Endodermal cell (in vitro differentiated cells): ENCODE measurements at places on chromosomes 13 and 19.

DNA sequence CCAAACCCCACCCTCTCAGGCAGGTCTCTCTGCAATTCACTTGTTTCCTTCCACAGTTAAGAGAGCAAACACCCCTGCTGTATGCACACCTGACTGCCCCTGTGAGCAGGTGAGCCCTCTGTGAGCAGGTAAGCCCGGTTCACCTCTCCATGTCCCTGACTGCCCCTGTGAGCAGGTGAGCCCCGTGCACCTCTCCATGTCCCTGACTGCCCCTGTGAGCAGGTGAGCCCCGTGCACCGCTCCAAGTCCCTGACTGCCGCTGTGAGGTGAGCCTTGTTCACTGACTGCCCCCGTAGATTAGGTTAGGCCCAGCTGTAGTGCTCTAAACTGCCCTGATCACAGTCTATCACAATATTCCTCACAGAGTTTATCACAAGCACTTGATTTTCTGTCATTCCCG lies 29.2 kb downstream of the TMTC4 start:
- no peak for DNase-seq

DNA sequence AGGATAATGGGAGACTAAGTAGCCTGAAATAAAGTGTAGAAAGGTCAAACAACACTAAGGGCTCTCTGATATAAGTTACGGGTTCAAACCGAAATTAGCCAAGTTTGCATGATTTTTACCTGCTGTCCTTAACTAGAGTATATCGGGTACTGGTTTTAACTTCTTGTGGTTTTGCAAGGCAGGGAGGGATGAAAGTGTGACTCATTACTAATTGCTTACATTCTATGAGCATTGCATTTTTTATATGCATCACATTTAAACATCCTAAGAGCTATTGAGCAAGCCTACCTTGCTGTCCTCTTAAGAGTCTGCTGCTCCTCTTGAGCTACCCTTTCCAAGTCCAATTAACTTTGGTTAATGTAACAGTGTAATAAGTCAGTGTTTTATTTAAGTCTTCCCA lies 415.4 kb downstream of the SLITRK5 start:
- no peak for DNase-seq

GRCh38 chr13:46643165-46643777 lies 90.3 kb downstream of the LRCH1 start:
- no peak for DNase-seq

DNA sequence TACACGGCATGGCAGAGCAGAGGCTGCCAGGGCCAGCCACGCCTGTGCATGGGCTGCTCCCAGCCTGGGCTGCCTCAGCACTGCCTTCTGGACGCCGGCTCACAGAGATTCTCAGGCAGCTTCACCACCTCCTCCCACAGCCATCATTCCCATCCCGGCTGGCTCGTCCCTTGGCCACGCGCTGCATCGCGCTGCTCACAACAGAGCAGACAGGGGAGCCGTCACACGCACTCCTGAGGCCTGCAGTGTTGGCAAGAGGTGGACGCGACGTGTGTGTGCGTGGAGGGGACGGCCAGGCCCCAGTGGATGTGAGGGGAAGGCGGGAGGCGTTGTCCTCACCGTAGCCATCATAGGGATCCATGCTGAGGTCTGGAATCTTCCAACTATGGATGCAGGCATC lies 7.6 kb upstream of the PRKD2 start:
- no peak for DNase-seq

GRCh38 chr13:51180853-51181511 lies 41.2 kb upstream of the FAM124A start:
- DNase-seq, result no peak

- no peak for DNase-seq
Observed at GRCh38 chr19:53944416-53944815, 18.3 kb upstream of the CACNG8 start.

- peak; percentile 75 for DNase-seq
Observed at GRCh38 chr13:40540328-40541044, 126.0 kb downstream of the FOXO1 start.

DNA sequence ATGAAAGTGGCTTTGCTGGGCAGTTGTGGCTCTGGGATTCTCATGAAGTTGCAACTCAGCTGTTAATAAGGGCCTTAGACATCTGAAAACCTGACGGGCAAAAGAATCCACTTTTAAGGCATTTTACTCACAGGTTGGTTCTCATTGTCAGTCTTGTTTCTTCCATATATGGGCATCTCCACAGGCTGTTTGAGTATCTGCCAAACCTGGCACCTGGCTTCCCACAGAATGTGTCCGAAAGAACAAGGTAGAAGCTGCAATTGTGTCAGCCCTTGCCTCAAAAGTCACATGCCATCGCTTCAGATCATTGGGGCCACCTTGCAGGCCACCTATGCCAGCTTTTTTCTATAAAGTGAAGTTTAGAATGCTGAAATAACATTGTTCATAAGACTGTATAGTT lies 102.4 kb downstream of the KCTD12 start:
- DNase-seq, result peak; percentile 71

GRCh38 chr19:15629003-15629880 lies 11.5 kb upstream of the CYP4F3 start:
- DNase-seq, result peak; percentile 93

GRCh38 chr13:66778461-66778860 lies 451.7 kb downstream of the PCDH9 start:
- DNase-seq, result no peak

- no peak for DNase-seq
Observed at GRCh38 chr19:31357315-31357673, 8.1 kb upstream of the TSHZ3 start.

DNA sequence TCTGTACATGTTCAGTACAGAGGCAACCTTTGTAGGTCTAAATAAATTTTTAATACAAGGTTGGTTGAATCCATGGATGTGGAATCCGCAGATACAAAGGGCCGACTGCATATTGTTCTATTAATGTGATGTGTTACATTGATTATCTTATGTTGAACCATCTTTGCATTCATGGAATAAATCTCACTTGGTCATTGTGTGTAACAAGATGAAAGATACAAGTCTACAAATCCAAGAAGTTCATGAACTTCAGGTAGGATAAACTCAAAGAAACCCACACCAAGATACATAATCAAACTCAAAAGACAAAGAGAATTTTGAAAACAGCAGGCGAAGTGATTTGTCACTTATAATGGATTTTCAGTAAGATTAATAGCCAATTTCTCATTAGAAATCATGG lies 8.0 kb upstream of the TFDP1 start:
- DNase-seq, result no peak

DNA sequence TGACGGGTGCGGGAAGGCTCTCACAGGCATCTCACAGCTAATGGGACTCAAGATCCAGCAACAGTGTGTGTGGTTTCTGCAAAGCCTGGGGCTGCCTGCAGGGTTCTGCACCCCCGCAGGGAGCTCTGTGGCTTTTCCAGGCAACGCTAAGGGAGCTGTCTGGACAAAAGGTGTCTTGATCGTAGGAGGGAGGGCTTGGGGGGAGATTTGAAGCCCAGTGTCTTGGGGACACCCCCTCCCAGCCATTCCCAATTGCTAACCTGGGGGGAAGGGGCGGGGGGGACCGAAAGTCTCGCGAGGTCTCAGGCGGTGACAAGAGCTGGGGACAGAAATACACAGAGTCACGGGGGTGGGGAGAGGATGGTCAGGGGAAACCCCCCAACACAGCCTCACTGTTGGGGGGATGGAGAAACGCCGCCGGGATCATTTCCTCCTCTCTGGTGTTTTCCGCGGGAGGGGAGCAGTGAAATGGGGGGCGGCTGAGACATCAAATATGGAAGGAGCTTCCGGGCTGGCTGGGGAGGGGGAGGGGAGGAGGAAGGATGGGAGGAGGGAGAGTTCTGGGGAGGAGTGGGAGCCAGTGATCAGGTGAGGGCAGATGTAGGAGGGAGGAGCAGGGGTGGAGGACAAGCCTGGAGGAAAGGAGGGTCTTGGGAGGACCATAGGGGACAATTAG lies 13.3 kb downstream of the KCNC3 start:
- DNase-seq, result peak; percentile 92

GRCh38 chr13:27132538-27132937 lies 39.1 kb downstream of the USP12 start:
- no peak for DNase-seq

DNA sequence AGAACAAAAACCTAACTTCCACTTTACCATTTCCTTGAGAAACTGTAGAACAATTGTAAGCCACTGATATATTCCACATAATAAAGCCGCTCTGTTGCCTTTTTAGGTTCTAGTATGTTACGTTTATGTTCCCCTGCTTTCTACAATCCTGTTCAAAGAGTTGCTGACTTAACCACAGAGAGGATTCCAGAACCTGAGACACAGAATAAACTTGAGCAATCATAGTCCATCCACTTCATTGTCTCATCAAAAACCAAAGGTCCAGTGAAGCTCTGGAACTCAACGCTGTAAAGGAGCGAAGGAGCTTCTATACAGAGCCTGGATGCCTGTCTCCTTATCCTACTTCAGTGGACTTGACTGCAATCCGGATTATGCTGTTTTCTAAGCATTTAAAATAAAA lies 4.6 kb downstream of the STARD13 start:
- no peak for DNase-seq

DNA sequence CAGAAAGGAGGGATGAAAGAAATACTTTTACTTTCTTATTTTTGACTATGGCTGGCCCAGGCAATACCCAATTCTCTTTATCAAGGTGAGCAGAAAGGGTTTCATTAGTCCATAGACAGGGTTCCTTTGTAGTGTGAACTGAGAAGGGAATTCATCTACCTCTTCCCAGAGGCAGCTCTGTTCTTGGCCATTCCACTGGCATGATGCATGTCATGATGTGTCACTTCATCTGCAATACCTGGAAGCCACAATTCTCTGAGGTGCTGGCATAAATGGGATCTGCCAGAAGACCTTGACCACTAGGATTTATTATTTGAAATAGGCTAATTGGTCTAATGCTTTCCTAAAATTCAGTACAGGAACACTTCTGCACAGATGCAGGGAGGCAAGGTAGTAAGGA lies 542.8 kb downstream of the RFC3 start:
- no peak for DNase-seq

GRCh38 chr13:106772006-106772601 lies 204.2 kb upstream of the ARGLU1 start:
- DNase-seq, result peak; percentile 52

DNA sequence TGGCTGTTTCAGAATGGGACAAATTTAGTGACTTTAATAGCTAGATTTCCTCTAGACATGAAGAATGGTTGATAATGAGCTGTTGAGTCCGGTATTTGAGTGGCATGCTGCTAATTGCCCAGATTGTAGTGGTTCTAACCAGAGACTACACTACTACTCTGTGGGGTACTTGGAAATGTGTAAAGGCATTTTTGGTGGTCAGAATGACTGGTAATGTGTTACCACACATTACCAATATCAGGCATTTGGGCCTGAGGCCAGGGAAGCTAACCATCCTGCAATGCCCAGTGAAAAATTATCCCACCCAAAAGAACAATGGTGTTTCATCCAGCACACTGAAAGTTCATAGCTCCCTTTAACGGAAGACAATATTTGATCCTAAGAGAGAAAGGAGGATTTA lies 17.5 kb upstream of the N4BP2L1 start:
- DNase-seq, result no peak

GRCh38 chr13:46126552-46127357 lies 21.9 kb upstream of the CPB2 start:
- peak; percentile 93 for DNase-seq

- peak; percentile 96 for DNase-seq
Observed at GRCh38 chr19:38233740-38234251, 9.8 kb upstream of the DPF1 start.

GRCh38 chr19:29380581-29380980 lies 145.2 kb upstream of the VSTM2B start:
- peak; percentile 22 for DNase-seq

DNA sequence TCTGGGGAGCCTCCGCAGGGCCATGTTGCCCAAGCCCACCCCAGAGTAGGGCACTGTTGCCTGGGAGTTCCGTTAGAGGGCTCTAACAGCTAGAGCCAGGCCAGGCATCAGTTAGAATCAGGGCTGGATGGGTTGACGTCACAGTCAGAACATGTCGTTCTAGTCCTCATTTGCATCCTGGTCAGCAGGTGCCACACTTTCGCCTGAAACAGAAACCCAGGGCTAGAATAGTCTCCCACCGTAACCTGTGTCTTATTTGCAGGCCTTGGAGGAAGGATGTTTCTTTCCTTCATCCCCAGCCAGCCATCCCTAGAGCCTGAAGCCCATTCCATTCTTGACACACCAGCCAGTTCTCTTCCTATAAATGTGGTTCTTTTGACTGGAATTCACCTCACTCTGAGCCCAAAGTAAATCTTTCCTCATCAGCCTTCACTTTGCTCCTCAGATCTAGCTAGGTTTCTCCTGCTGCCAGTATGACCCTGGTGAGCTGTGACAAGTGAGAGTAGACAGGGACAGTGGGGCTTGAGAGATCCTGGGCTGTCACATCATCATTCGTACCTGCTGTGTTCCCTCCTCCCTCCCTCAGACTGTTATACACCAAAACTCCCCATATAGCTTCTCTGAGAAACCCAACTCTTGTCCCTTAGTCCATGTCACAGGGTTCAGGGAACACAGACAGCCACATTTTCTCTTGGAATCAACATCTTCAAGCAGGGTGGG lies 12.2 kb upstream of the CCDC97 start:
- DNase-seq, result no peak

DNA sequence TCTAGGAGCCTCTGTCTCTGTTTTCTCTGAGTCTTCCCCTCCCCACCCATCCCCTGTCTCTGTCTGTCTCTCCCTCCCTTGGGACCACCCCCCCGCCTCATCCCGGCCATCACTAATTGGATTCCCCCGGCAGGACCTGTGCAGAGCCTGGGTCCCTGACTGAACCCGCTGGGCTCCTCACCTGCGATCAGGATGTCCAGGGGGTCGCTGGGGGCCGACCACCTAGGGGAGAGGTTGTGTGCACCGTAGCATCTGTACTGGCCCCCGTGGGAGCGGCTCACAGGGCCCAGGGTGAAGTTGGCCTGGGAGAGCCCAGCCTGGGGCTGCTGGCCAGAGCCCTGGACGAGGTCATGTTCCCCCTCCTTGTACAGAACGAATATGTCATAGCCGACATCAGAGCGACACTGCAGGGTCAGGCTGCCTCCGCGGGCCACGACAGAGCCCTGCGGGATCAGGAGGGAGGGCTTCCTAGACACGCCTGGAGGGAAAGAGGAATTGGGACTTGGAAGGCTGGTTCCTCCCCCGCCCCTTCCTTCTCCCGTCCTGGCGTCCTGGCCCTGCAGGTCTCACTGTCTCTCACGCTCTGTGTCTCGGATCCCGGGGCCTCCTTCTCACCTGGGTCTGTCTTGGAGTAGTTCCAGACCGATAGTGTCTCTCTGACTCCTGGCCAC lies 1.8 kb downstream of the LILRB5 start:
- peak; percentile 51 for DNase-seq

GRCh38 chr19:4405977-4406376 lies 3.5 kb downstream of the CHAF1A start:
- DNase-seq, result peak; percentile 46

DNA sequence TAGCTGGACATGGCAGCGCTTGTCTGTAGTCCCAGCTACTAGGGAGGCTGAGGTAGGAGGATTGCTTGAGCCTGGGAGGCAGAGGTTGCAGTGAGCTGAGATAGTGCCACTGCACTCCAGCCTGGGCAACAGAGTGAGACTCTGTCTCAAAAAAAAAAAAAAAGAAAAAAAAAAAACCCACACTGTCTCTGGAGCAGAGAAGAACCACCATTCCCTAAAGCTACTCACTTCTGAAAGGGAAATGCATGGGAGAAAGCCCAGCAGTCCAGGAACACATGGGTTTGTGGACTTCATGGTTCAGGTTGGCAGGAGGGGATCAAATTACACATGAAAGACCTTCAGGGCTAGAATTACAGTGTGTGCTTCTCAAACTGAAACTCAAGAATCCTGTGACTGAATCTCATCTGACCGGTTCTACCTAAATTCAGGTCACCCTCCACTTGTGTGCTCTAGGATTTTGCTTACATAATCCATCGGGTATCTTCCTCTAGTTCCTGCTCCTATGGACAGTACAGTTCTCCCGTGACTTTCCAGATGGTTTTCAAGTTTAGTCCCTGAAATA lies 30.2 kb upstream of the CPB2 start:
- peak; percentile 54 for DNase-seq

- DNase-seq, result no peak
Observed at GRCh38 chr19:53388168-53388567, 6.8 kb upstream of the ZNF765 start.
